A172 (cell line): ENCODE measurements at places on chromosomes 12 and 14. TPM values are rescaled to one million over a fixed set of nuclear protein-coding genes. Genes with fewer than 3 reads are reported as not detected.

Gene TIMELESS
- total RNA-seq: 13.8 and 18.3 TPM in 2 replicates

Gene LRRC74A
- total RNA-seq: not detected in 2 replicates

Gene ESPL1
- total RNA-seq: 19.1 and 29.4 TPM in 2 replicates

Gene VRTN
- total RNA-seq: not detected in 2 replicates

Gene CLEC6A
- total RNA-seq: not detected in 2 replicates

Gene DNAH10
- 0.09 and 1.1 TPM in 2 replicates for total RNA-seq

Gene CPNE6
- total RNA-seq: not detected in 2 replicates

Gene STXBP6
- 3.9 and 7.6 TPM in 2 replicates for total RNA-seq

Gene ARID2
- 9.9 and 11.5 TPM in 2 replicates for total RNA-seq

DNA sequence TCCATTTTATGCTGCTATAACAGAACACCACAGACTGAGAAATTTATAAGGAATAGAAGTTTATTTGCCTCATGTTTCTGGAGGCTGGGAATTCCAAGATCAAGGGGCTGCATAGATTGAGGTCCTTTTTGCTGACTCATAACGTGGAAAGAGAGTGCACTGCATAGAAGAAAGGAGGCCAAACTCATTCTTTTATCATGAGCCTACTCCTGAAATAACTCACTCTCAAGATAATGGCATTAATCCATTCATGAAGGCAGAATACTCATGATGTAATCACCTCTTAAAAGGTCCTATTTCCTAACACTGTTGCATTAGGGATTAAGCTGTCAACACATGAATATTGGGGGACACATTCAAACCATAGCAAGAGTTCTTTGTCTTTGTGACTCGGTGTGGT is 60.0 kb upstream of the FBXO33 start:
- peak; percentile 78 for DNase-seq

DNA sequence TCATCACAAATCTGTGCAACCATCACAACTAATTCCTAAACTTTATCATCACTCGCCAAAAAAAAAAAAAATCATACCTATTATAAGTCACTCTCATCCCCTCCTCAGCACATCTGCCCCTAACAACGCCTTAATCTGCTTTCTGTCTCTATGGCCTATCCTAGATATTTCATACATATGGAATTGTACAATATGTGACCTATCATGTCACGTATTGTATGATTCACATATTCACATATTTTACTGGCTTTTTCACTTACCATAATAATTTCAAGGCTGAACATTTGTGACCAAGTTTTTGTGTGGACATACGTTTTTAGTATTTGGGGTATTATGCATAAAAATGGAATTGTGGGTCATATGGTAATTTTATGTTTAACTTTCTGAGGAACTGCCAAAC is 400.7 kb downstream of the DAD1 start:
- DNase-seq: no peak

GRCh38 chr12:106112145-106112821 is 26.5 kb downstream of the NUAK1 start:
- no peak for DNase-seq

- DNase-seq: no peak
Observed at GRCh38 chr12:104938371-104938770, 19.7 kb downstream of the SLC41A2 start.

GRCh38 chr12:101941306-101942249 is 64.2 kb downstream of the DRAM1 start:
- no peak for DNase-seq

DNA sequence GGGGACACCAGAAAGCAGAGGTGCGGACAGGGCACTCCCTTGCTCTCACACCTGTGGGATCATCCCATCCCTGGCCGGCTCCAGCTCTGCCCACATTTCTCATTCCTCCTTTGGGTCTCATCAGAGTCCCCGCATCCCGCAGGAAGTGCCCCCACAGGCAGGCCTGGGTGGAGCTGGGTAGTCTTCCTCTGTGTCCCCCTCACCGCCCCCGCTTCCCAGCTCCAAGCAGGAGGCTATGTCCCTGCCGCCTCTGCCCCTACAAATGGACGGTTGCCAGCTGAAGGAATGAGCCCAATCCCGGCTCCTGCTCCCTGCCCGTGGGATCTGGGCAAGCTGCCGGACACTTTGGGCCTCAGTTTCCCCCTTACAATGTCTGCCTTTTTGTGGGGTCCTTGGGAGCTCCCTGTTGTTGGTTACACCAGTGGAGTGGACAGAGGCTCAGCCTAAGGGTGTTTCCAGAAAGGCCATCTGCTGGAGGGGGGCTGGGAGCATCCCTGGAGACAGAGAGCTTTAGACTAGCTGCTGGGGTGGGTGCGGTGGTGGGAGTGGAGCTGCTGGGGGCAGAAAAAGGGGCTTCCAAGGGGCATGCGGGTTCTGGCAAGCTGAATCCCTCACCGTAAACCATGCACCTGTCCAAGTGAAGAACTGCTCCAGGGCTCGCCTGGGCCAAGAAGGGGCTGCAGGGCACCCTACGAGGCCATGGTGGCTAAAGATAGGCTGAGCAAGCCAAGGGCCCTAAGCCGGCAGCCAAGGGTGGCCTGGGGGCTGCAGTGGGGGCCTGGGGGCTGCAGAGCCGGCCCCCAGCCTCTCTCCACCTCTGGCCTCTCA is 7.9 kb upstream of the GPR132 start:
- no peak for DNase-seq

GRCh38 chr12:19683178-19683927 is 244.1 kb downstream of the AEBP2 start:
- peak; percentile 72 for DNase-seq

- DNase-seq: no peak
Observed at GRCh38 chr14:36258241-36258640, 62.2 kb downstream of the MBIP start.

GRCh38 chr12:2019126-2019525 is 14.9 kb upstream of the DCP1B start:
- DNase-seq: no peak

DNA sequence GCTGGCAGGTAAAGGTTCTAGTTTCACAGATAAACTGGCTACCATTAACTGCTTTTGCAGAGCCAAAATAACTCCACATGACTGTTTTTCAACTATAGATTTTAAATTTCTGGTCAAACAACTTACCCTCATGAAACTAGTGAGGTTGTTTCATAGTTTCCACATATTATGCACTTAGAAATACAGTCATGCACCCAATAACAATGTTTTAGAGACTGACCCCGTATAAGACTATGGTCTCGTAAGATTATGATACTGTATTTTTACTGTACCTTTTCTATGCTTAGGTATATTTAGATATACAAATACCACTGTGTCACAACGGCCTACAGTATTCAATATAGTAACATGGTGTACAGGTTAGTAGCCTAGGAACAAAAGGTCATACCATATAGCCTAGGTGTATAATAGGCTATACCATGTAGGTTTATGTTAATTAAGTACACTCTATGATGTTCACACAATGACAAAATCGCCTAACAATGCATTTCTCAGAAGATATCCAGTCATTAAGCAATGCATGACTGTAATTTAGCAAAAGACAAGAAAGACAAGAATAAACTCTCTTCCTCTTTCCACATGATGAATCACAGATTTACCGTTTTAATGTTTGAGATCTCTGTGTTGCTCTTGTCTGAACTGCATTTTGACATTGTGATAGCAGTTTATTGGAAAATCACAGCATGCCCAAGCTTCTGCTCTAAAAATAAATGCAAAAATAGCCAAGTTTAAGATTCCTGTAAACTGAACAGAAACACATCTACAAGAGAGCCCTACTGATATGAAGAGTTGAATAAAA is 17.1 kb downstream of the DICER1 start:
- DNase-seq: no peak

GRCh38 chr14:78278464-78279250 is 108.5 kb downstream of the NRXN3 start:
- DNase-seq: no peak

DNA sequence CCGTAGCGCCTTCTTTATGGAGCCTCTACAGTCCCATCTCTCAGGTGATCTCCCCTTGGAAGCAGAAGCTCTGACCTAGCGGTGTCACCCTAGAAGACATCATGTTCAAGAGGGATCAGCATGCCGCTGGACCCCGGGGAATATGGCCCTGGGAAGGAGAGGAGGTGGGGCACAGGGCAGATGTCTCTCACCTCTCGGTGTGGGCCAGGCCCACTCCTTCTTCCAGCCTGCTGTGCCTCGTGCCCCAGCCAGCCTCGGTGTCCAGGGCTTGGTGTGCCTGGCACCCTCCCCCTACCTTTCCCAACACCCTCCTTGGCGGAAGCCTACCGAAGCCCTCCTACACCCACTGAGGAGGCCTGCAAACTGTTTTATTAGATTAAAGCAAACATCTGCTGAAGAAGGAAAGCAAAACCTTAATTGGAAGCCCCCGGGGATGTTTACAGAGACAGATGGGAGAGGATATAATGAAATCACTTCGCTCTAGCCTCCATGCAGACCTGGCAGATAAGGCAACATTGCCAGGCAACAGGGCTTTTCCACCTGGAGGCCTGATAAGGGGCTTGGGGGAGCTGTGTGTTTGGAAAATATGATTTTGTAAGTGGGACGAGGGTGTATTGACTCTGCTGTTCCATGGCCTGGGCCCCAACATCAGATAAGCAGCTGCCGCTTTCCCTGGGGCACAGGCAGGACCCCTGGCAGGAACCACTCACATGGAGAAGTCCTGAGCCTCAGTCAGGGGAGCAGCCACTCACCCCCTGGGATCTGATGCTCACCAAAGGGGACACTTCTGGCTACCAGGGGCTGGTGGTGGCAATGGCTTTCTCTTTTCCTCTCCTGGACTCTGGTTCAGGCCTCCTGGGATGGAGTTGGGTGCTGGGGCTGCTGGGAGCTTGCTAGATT is 5.7 kb upstream of the CHGA start:
- no peak for DNase-seq

DNA sequence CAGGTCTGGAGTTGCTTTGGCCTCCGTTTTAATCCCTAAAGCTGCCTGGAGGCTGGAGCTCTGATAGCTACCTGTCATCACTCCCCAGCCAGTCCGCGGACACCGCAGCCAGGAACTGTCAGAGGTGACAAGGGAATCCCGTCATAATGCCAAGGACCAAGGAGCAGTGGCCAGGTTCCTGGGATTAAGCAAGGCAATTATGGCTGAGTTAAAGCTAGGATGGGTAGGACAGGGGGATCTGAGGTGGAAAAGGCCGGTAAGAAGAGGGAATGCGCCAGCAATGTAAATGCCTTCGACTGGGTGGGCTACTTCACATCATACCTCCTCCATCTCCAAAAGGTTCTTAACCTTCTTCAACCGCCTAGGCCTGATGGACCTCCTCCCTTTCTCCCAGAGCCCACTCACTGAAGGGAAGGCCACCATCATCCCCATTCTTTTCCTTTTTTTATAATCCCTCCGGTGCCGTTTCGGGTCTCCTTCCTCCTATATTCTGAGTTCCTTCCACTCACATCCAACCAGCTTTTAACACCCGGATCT is 1.9 kb downstream of the PPP1R3E start:
- peak; percentile 8 for DNase-seq

DNA sequence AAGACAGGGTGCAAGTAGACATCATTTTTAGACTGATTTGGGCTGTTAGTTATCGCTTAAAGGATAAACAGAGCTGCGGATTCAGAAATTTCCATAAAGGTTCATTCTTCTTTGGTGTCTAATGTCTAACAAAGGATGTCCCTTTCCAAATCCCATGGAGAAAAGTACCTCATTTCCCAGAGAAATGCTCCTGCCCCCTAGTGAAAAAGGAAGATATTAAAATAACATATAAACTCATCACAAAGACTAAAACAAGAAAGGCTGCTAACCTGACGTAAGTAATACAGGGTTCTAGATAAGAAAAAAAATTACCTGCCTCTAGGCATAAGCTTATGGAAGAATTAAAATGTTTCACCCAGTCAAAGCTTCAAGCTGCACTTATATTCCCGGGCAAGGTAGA is 22.8 kb downstream of the ARMH4 start:
- no peak for DNase-seq

- no peak for DNase-seq
Observed at GRCh38 chr12:44873898-44874297, 2.2 kb downstream of the NELL2 start.

DNA sequence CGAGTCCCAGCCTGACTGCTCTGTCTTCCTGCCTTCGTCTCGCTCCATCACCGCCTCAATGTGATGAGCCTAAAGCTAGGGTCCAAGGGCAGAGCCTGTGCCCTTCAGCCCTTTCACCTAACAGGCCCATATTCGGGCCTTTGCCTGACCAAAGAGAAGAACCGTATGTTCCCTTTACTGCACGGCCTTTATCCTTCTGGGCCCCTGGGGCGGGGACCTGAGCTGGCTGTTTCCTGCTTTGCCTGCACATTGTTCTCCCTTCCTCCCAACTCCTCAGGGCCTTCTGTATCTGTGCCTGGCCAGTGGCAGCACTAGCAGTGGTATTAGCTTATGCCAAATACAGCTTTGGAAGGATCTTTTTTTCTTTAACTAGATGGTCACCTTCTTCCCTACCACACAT is 8.5 kb upstream of the MYL6B start:
- DNase-seq: no peak

DNA sequence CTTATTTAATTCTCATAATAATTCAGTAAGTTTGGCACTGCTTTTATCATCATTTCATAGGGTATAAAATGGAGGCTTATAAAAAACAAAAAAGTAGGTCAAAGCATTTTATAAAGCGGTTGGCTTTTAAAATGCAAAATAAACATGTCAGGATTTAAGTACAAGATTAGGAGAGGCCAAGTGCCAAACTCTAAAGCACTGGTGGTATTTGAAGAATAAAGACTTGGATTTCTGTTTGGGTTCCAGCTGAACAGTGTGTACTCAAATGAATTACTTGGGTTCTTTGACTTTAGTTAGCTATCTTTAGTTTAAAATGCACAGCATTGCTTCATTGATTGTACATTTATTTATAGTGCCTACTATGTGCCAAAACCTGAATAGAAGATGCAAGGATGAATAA is 966.6 kb upstream of the SEL1L start:
- DNase-seq: no peak

GRCh38 chr12:13116259-13116658 is 12.8 kb upstream of the GSG1 start:
- DNase-seq: no peak

- peak; percentile 4 for DNase-seq
Observed at GRCh38 chr14:86915406-86915805, 1077.6 kb downstream of the GALC start.

GRCh38 chr12:122836027-122836921 is 1.0 kb downstream of the HIP1R start:
- DNase-seq: no peak

DNA sequence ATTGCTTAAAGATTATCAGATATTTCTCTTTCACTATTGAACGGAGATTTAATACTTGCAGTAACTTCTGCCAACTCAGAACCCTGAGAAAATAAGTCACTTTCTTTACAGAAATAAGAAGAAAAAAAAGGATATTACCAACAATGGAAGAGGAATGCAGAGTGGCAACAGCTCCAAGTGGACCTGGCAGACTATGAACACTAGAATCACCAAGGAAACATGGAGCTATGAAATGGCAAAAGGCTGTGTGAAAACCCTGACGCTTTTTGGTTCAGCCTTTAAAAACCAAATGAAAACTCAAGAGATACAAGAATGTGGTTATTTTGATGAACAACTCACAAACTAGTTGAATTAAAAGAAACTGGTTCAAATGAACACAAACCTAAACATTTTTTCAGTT is 17.7 kb downstream of the DTD2 start:
- DNase-seq: no peak

DNA sequence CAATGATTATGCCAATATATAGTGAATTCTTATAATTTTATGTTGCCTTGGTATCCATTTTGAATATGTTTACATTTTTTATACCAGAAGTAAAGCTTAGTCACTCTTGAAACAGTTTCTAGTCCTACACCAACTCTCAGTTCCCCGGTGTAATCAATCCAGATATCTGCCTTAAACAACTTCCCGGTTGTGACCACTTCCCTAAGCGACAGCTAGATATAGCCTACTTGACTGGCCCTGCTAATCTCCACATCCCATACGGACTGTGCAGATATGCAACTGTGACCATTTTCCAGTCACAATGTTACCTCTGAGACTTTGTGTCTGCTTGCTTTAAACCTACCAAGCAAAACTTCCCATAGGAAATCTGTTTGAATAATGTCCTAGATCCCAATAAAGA is 1551.5 kb upstream of the SEL1L start:
- DNase-seq: no peak
